ENCODE measurements at places on chromosomes 12 and 14. TPM values are rescaled to one million over a fixed set of nuclear protein-coding genes. Genes with fewer than 3 reads are reported as not detected.

DNA sequence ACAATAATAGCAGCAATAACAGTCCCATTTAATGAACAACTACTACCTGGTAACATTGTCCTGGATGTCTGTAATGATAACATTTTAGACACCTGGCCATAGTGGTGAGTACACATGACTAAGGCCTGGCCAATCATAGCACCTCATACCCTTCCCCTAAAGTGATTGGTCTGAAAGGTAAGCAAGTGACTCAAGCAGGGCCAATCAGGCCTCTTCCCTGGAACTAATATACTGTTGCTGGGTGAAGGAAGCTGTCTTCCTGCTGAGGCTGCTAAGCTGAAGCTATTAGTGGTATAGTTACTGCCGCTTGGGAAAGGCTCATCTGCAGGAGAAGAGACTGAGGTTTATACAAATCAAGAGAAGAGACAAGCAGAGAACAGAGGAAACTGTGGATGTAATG is 18.7 kb upstream of the NOS1 start:
- DNase-seq, result no peak

DNA sequence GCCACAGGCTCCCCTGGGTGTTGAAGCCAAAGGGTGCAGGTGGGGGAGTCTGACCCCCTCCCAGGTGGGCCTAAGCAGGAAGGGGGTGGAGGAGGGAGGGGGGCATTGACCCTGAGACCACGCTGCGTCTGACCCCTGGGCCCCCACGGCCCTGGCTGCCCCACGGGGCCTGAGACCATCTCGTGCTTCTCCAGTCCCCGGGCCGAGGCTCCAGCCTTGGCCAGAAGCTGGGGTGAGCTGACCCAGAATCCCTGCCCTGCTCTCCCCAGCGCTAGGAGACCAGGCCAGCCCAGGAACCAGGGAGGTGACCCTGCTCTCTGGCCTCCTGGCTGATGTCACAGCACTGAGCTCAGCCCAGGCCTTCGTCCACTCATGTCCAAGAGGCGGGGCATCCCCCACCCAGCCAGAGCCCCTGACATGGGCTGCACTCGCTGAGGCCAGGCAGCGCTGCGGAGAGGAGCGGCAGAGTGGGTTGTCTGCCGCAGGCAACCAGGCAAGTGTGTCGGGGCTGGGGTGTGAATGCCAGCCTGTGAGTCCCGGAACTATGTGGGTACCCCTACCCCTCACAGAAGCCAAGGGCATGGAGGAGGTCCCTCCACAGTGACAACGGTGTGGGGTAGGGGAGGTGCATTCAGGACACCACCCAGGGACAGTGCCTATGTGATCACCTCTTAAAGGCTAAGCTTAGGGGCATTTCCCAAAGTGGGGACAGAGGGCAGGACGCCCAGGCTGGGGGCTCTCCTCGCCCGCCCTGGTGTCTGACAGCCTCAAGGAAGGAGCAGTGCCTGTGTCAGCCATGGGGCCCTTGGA is 6.3 kb downstream of the TRMT61A start:
- DNase-seq, result no peak

DNA sequence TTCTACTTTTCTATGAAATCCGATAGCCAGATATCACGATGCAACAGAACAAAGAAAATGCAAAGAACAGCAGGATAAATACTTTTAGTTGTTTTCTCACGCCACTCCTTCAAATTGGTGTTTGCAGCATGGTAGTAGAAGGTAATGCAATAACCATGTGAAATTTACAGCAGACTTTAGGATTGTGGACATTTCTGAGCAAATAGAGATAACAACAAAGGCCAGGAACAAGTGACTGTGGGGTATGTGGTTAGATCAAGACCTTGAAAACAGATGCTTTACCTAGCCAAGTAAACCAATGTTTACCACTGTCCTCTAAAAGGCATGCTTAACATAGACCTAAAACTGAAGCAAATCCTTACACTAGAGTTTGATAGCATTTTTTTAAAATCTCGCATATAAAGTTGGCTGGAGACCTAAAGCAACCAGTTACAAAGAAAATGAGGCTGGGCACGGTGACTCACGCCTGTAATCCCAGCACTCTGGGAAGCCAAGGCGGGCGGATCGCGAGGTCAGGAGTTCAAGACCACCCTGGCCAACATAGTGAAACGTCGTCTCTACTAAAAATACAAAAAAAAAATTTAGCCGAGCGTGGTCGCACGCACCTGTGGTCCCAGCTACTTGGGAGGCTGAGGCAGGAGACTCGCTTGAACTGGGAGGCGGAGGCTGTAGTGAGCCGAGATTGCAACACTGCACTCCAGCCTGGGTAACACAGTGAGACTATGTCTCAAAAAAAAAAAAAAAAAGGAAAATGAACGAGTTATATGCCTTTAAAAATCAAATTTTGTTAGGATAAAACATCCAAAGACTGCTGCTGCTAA is 123.2 kb upstream of the FOXN3 start:
- DNase-seq, result no peak

DNA sequence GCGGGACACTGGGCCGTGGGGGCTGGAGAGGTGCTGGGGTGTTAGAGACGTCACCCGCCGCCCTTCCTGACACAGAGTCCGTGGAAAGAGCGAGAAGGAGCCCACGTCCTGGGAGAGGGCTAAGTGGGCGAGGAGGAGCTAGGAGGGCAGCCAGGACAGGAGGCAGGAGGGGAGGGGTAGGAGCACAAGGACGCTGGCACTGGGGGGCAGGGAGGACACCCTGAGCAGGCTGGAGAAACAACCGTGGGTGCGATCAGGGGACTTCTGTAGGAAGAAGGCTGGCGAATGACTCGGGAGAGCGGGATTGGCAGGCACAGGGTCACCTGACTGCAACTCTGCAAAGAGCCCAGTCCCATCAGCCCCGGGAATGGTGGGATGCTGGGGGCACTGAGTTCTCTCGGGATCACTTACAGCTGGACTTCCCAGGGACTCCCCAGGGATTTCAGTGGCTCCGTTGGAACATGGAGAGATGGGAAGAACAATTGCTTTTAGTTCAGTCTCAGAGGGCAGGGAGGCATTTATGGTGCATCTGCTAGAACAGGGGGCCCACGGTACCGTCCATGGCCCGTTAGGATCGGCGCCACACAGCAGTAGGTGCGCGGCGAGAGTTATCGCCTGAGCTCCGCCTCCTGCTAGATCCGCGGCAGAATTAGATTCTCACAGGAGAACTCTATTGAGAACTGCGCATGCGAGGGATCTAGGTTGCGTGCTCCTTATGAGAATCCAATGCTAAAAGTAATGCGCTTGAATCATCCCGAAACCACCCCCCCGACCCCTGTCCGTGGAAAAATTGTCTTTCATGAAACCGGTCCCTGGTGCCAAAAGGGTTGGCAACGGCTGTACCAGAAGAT is 24.3 kb downstream of the UBR7 start:
- peak; percentile 53 for DNase-seq

GRCh38 chr12:112447106-112447505 is 28.4 kb downstream of the PTPN11 start:
- no peak for DNase-seq

GRCh38 chr12:57203791-57204190 is 12.8 kb upstream of the NXPH4 start:
- DNase-seq, result no peak

- DNase-seq, result no peak
These were observed 85.6 kb downstream of the GALNT9 start for GRCh38 chr12:132243596-132244310.

DNA sequence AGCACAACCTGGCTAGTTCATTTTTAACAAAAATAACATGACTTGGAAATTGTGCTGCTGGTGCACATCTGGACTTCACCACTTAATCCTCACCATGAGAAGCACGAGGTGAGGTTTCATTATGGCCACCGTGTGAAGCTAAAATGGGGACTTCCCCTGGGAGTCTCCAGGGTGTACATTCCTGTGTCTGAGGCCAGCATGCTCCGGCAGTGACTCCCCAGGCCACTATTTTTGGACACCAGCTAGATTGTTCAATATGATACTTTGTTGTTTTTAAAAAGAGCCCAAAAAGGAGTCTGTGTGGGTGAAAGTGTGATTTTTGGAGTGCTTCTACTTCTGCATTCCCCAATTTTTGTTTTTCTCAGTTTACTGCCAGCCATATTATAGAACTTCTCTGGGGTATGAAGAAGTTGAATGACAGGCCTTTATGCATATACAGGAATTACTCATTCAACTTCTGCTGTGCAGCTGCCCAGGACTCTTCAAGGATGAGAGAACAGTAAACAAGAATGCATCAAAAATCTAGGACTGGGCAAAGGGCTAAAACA is 16.9 kb upstream of the AICDA start:
- DNase-seq, result no peak

DNA sequence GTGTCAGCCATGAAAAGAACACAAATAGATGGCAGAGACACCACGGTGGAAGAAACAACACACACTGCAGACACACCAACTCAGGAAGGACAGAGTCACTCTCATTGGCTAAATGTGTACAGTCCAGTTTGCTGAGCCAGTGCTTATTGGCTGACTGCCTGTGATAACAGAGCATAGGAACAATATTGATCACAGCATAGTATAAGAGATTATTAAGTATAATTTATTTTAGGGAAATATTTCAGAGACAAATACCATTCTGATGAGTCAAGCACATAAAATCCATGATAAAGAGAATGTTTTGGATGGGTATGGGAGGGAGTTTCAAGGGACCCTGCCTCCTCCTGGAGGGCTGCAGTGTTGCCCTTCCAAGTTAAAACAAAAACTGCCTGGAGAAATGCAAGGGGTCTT is 50.9 kb downstream of the BTG1 start:
- no peak for DNase-seq

DNA sequence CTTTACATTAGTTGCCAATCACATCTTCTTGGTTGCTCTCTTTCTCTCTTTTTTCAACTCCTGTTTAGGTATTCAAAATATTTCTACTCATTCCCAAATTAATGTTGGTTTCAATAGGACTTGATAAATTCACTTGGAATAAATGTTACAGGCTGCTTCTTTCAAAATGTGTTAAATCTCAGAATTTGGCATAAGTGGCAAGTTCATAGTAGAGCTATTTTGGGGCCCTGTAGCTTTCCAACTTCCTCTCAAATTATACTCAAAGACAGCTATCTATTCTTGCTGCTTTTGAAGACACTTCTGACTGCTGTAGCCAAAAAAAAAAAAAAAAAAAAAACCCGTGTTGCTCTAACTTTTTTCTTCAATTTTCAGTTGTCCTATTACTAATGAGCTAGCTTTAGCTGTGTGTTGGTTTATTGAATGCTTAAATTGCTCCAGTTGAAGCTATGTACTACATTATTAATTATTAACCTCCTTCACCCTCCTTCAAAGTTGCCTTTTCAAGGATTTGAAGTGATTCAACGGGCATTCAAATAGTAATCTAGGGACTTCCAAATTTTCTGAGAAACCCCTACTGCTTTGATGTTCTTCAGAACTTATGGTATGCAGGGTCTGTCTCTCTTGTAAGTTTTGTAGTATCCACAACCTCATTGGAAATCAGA is 554.6 kb upstream of the FLRT2 start:
- no peak for DNase-seq

GRCh38 chr12:116215023-116215422 is 62.5 kb downstream of the MED13L start:
- no peak for DNase-seq

GRCh38 chr12:31494455-31494854 is 96.5 kb downstream of the DENND5B start:
- DNase-seq, result no peak

DNA sequence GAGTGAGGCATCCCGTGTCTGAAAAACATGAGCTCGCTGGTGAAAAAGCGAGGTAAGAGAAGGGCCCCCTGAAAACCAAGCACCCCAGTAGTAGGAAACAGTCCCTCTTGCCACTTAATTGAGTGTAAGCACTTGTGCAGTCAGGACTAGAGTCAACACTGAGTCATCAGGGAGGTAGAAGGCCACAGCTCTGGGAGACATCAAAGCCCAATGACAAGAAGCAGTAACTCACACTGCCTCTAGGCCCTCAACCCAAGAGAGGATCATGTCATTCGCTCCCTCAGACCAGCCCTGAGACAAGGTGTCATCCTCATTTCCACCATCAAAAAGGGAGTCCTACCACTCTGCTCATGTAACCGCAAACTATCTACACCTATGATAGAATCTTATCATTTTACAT is 17.8 kb downstream of the POMT2 start:
- peak; percentile 40 for DNase-seq

DNA sequence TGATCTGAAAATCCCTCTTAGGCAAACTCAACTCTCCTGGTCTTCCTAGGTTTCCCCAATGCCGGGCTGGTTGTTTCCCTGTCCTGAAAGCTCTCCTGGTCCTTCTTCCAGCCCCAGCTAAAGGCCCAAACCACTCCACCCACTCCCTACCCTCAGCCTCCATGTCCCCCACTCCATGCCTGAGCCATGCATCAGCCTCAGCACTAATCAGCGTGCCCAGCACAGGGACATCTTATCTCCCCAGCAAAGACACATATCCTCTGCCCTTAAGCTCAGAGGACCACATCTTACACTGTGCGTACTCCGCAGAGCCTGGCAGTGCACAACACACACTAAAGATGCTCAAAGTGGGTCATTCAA is 25.9 kb downstream of the ACTN1 start:
- no peak for DNase-seq

DNA sequence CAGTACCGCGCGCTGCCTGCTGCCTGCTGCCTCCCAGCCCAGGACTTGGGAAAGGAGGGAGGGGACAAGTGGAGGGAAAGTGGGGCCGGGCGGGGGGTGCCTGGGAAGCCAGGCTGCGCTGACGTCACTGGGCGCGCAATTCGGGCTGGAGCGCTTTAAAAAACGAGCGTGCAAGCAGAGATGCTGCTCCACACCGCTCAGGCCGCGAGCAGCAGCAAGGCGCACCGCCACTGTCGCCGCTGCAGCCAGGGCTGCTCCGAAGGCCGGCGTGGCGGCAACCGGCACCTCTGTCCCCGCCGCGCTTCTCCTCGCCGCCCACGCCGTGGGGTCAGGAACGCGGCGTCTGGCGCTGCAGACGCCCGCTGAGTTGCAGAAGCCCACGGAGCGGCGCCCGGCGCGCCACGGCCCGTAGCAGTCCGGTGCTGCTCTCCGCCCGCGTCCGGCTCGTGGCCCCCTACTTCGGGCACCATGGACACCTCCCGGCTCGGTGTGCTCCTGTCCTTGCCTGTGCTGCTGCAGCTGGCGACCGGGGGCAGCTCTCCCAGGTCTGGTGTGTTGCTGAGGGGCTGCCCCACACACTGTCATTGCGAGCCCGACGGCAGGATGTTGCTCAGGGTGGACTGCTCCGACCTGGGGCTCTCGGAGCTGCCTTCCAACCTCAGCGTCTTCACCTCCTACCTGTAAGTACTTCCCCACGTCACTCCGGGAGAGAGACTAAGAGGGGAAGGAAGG is at the start of gene LGR5:
Gene LGR5, plus strand, starts transcription at position 186 of the 732 bp plus-strand sequence. Its CDS starts 283 bp downstream, at position 469.
- DNase-seq, result no peak

- DNase-seq, result no peak
These were observed 44.2 kb downstream of the ATP2B1 start for GRCh38 chr12:89664441-89664840.

The SLCO1A2 gene
- not detected for total RNA-seq

The KLRD1 gene
- total RNA-seq, result not detected

The PRKCH gene
- total RNA-seq, result 2.5 TPM

The RDH5 gene
- 3.0 TPM for total RNA-seq

The C14orf180 gene
- not detected for total RNA-seq

The TAS2R14 gene
- 2.0 TPM for total RNA-seq

The FOXA1 gene
- 29.6 TPM for total RNA-seq

The AMDHD1 gene
- total RNA-seq, result 15.6 TPM

The CLEC1B gene
- total RNA-seq, result not detected

The KRT2 gene
- total RNA-seq, result not detected

Measured in NCI-H460 (cell line).